ENCODE measurements at places on chromosomes 16 and 17.

GRCh38 chr17:12492450-12492849 lies 173.2 kb upstream of the MYOCD start:
- no peak for DNase-seq

GRCh38 chr16:46900455-46901235 lies 16.5 kb downstream of the GPT2 start:
- DNase-seq, result no peak

DNA sequence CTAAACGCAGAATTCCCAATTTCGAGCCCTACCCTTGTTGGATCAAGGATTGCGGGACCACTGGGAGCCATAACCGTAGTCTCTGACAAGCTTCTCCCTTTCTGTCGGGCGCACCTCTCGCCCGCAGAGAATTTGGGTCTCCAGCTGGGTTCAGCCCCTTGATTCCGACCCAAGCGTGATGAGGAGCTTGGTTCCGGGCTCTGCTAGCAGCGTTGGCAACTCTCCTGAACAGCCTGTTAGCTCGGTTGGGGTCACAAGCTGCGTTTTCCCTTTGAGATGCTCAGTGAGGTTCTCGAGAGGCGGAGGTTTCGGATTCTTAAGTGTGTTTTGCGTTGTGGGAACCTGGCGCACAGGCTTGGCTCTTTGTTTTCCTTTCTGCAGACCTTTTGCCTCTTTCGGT lies 655 bp downstream of the ATXN1L start:
- no peak for DNase-seq

DNA sequence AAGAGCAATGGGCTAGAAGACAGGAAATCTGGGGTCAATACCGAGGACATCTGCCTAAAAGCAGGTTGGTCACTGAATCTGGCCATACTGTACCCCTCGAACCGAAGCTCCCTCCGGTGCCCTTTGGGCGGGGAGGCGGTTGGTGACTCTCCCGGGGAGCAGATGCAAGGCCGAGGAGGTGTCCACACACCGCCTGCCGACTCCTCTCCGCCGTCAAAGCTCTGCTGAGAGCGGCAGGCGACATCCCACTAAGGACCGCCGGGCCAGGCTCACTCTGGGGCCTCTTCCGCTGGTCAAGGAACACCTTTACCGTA lies 458 bp downstream of the ZNF200 start:
- no peak for DNase-seq

DNA sequence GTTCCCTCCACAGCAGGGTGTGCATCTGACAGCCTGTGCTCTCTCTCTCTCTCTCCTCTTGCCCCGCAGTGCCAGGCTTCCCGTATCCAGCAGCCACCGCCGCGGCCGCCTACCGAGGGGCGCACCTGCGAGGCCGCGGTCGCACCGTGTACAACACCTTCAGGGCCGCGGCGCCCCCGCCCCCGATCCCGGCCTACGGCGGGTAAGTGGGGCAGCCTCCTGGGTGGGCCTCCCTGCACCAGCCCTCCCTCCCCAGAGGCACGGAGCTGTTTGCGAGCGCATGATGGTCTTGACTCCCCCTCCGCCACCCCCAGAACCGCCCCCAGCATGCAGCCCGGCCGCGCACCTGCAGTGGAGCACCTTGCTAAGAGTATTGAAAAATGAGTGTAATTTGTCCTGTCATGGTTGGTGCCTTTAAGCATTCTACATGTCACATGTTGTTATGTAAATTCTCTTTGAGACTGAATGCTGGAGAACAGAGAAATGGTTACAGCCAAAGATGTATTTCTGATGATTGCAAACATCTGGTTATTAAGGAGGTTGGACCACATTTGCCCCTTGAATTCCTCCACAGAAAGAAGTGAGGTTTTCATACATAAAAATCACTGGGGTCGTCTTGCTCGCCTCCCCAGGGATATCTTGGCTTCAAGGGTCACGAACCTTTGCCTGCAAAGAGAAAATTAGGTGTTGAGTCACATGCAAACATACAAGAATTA lies 321.3 kb downstream of the RBFOX1 start:
- DNase-seq, result no peak

DNA sequence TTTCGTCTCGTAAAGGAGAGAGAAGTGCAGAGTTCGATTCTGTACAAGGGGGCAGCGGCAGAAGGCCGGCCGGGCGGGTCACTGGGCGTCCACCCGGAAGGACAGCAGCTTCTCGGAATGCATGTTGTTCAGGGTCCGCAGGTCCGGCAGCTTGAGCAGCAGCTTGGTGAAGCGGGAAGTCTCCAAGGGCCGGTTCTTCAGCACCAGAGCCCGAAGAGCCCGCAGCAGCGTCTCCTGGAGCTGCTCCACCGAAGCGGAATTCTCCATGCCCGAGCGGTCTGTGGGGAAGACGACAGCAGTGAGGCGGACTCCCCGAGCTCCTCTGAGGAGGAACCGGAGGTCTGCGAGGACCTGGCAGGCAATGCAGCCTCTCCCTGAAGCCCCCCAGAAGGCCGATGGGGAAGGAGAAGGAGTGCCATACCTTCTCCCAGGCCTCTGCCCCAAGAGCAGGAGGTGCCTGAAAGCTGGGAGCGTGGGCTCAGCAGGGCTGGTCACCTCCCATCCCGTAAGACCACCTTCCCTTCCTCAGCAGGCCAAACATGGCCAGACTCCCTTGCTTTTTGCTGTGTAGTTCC lies 7.3 kb downstream of the NR1D1 start:
- DNase-seq, result no peak

DNA sequence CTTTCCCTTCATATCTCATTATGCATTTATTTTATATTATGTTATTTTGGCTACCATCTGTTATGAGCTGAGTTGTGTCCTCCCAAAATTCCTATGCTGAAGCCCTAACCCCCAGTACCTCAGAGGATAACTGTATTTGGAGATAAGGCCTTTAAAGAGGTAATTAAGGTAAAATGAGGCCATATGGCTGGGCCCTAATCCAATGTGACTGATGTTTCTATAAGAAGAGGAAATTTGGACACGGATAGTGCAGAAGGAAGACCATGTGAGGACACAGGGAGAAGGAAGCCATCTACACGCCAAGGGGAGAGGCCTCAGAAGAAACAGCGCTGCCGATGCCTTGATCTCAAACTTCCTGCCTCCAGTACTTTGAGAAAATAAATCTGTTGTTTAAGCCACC lies 557.7 kb upstream of the CDH5 start:
- no peak for DNase-seq

DNA sequence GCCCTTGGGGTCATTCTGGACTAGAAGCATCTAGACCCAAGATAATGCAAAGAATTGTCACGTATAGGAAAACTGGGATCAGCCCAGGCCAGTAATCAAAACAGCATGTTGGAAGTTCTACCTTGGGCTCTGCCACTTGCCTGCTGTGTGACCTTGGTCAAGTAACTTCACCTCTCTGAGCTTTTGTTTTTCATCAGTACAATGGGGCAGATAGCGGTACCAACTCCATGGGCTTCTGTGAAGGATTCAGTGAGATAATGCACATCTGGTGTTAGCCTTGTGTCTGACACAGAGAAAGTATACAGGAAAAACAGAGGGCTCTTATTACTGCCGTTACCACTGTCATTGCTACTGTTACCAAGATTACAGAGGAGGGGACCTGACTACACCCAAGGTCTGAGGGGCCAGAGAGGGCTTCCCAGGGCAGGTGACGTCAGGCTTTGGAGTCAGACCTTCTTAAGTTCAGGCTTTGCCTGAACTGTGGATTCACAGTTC lies 24.6 kb downstream of the CMIP start:
- no peak for DNase-seq

DNA sequence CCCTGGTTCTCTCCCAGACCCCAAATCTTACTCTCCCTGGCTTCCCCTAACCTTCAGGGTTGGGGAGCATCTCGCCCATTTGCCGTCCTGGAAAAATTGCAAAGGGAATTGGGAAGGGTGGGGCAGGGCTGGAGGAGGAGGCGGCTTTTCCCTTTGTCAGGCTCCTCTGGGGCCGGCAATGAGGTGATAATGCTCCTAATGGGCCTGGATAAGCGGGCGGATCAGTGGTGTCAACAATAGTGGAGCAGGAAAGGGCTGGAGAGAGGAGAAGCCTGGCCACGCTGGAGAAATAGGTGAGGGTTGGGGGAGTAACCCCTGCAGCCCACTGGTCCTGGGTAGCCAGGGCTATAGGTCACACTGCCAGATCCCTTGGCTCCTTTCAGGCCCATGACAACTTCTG lies 12.3 kb downstream of the SCN4A start:
- no peak for DNase-seq

DNA sequence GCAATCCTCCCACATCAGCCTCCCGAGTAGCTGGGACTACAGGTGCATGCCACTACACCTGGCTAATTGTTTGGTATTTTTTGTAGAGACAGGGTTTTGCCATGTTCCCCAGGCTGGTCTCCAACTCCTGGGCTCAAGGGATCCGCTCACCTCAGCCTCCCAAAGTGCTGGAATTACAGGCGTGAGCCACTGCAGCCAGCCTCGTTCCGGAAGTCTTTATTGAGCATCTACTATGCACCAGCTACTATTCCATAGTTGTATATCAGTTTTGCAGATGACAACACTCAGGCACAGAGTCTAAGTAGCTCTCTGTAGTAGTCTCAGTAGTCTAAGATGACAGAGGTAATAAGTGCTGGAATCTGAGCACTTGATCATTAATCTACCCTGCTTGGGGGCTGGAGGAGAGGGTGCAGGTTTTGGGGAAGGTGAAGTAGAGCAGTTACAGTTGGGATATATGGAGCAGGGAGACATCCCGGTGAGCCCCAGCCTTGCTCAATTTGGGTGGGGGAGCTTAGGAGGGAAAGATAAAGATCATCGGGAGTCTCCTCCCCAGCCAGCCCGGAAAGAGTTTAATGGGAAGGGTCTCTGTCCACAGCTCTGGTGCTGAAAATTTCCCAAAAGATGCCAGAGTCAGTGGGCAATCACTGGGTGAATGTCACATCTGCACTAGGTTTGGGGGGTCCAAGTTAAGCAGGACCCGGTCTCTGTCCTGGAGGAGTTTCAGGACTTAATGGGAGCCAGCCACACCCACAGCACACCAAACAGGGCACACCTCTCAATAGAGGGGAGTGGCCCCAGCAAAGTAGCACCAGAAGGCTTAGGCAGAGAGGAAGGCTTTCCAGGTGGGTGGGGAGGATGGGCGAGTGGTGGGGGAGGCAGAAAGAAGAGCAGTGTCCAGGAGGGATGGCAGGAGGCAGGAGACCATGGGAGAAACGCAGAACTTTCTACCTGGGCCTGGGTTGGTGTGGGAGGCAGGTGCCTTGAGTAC lies 1.7 kb downstream of the OTOP3 start:
- no peak for DNase-seq

DNA sequence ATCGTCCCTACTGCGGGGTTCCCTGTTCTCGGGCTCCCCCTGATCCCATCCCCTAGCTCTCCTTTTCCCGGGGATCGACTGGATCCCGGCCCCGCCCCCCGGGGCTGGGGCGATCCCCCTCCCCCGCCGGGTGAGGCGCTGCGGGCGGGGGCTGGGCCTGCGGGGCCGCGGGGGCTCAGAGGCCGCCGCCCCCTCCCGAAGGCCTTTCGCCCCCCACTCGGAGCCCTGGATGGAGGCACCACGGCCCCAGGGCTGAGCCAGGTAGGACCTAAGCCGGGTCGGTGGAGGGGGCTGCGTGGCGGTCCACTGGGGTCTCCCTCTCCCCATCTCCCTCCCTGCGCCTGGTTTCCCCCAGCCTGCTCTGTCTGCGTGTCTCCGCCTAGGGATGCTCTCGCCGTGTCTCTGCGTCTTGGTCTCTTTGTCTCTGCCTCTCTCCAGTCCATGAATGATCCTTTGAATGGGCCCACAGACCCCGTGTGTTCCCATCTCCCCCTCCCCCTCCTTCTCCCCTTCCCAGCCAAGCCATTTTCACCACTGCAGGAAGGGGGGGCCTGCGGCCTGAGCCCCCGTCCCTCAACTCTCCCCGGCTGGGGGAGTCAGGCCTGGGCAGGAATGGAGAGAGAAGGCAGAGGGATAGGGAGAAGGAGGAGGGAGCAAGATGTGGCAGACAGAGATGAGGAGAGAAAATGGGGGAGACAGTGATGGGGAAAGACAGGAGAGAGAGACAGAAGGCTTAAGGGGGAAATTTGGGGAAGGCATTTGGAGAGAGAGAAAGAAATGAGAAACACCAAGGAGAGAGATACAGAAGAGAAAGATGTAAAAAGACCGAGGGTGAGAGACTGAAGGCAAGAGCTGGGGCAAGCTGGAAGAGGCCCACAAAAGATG lies 1.7 kb upstream of the TMEM256 start:
- no peak for DNase-seq

GRCh38 chr17:42005166-42005565 lies 12.1 kb downstream of the DNAJC7 start:
- DNase-seq, result no peak

- DNase-seq, result no peak
These were observed 28.6 kb downstream of the TK2 start for GRCh38 chr16:66521252-66521713.

DNA sequence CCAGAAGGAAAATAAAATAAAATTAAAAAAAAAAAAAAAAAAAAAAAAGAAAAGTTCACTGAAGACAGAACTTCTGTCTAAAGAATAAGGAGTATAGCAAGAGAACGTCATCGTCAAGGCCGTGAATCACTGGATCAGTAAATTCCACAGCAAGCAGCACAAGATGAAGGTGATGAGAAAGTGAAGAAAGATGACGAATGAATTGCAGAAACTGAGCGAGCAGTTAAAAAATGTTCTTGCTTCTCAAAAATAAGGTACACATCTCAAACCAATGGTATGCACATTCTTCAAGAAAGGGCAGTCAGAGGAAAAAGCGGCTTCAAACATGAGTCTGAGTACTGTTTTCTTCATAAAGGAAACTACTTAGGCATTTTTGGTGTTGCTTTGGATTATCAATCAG lies 104.7 kb downstream of the SMG6 start:
- DNase-seq, result no peak

DNA sequence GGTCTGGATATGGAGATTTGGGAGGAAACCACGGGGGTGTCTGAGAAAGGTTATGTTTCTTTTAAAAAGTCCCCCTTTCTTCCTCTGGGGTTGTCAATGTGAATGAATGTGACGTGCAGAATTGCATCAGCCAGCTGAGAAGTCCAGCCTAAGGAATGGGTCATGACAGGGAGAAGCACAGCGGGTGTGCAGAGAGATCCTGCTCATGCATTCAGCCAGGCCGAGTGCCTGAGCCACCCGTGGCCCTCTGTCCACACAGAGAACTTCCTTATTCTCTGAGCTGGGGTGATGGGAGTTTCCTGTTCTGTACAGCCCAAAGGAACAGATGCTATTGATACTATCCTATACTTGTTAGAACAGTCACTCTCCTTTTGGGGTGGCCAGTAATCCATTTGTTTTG lies 117.9 kb downstream of the CPPED1 start:
- DNase-seq, result no peak

All from effector CD8-positive, alpha-beta T cell (primary cell).